RCC 7860 (cell line): ENCODE measurements at places on chromosomes 7 and 10.
A peak's percentile ranks its signal among the peaks of the same experiment; 100 is the strongest.

DNA sequence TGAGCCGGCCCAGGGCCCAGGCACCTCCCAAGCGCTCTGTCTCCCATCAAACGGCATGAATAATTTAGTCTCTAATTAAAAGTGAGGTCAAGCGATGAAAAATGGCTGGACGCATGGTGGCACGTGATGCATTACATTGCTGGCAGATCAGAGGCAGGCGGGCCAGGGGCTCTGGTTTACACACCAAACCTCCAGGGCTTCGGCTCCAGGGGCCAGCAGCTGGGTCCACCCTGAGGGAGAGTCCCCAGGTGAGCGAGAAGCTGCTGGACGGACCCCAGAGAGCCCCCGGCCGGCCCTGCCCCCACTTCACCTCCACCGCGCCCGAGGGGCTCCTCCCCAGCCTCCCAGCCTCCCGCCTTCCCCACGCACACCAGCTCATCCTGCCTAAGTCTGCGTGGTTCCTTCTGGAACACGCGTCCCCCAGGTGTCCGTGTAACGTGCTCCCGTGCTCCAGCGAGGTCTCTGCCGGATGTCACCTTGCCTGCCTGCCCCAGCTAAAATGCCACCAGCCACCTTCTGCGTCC is 23.2 kb downstream of the UNCX start:
- DNase-seq: no peak

DNA sequence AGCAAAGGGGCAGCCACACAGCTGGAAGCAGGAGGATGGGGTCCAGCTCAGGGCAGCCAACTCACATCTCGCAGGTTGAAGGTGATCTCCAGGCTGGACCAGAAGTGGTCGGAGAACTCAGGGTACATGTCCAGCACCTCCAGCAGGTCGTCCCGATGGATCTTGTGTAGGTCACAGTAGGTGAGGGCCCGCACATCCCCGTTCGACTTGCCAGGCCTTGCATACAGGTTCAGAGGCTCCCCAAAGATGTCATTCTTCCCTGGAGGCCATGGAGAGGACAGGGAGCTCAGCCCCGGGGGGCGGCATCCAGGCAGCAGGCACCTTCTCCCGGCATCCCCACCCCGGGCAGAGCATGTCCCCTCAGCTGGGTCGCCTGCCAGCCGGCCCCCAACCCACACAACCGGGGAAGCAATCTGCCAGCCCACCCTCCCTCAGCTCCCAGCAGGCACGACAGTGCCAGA is 29.3 kb downstream of the KCNH2 start:
- DNase-seq: no peak

GRCh38 chr7:155820788-155821187 is 8.5 kb upstream of the SHH start:
- no peak for DNase-seq

DNA sequence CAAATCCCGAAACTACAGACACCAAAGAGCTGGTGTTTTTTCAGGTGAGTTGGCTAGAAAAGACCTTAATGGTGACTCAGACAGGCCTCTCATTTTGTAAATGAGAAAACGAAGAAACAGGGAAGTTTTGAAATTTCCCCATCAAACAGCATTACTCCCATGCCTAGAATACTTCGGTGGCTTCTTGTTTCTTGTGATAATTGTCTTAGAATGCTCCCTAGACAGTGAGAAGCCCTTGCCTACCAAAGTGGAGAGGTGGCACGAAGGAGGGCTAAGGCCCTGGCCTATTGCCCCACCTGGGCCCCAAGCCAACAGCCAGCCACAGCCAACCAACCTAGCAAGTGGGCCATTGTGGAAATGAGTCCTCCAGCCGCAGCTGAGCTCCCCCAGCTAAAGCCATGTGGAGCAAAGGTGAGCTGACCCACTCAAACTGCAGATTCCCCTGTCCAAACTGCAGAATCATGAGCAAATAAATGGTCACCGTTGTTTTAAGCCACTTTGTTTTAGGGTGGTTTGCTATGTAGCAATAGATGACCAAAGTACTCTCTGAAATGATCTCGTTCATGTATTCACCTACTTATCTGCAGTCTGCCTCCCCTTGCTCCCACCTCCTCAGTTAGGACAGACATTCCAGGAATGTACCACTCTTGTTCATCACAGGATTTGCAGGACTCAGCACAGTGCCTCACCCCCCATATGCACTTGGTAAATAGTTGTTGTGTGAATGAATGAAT is 97.7 kb upstream of the FGFR2 start:
- DNase-seq: peak; percentile 16

- peak; percentile 80 for DNase-seq
These were observed 50.4 kb upstream of the WNT16 start for GRCh38 chr7:121278120-121279021.

DNA sequence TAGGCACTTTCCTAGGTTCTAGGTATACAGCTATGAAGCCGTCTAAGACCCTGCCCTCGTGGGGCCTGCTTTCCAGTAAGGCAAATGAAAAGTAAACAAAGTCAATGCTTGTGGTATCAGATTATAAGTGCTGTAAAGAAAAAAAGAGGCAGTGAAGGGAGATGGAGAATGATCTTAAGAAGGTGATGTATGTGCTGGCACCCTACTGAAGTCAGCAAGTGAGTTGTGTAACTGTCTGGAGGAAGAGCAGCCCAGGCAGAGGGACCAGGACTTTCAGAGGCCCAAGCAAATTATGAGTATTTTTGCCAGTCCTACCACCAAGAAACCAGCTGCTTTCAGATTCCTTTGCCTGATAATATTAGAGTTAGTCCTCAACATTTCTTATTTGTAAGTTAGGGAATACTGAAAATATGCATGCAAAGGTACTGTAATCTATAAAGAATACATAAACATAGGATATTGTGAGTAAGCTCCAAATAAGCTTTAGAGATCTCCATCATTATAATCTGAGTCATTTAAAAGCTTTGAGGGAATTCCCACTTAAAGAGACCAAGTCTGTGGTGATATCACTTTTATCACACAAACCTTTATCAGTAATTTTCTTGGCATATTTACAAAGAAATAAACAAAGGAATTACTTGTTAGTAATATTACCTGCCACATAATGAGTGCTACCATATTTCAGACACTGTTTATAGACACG is 329.2 kb upstream of the LRGUK start:
- DNase-seq: no peak

DNA sequence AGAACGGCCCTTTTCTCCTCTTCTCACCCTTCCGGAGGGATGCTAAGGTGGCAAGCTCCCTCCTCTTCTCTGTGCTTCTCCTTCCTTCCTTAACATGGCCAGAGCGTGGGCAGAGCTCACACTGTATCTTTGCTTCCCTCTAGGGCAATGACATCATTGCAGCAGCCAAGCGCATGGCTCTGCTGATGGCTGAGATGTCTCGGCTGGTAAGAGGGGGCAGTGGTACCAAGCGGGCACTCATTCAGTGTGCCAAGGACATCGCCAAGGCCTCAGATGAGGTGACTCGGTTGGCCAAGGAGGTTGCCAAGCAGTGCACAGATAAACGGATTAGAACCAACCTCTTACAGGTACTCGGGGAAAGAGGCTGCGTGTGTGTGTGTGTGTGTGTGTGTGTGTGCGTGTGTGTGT is 36.6 kb downstream of the AP3M1 start:
- DNase-seq: no peak

DNA sequence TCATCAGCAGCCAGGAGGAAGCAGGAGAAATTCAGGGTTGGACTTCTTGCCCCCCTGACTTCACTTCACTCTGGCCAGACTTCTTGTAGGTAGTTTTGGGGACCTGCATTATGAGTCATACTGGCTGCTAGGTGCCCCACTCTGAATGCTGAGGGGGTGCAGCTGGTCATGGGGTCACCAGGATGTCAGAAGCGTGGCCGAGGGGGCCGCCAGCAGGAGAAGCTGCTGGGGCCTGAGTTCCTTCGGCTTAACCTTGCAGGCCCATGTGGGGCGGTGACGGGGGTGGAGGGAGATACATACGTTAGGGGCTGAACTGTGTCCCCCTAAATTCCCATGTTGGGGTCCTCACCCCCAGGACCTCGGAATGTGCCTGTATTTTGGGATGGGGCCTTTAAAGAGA is 18.2 kb downstream of the UNCX start:
- no peak for DNase-seq

GRCh38 chr10:44389150-44389549 is 4.3 kb upstream of the CXCL12 start:
- DNase-seq: no peak

DNA sequence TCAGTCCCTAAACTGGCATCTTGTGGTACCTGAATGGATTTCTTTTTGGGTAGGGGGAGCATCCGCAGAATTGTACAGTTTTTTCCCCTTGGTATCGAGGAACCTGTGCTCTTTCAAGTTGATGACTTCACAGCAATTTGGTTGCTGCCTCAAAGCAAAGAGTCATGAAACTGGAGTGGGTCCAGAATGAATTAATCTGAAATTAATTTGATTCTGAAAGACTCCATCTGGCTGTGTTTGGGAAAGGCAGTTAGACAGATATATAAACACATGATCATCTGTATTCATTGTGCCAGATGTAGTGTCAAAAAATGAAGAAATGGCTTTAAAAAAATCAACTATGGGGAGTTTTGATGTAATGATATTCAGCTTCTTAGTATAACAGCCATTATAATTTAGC is 136.1 kb downstream of the CELF2 start:
- no peak for DNase-seq

DNA sequence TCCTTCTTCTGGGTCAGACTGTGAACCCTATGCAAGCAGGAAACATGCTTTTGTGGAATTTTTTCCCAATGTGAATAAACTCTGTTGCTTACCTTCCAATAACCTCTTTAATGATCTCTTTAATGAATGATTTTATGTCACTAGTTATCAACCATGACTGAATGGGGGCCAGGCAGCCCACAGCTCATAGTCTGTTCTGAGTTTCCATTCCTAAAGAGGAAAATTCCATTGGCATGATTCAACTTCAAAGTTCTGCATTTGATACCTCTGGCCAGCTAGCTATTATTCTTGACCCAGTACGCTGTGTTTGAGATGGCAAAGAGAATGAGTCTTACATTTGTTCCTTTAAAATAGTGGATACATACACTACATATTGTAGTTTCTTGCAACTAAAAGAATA is 867.8 kb upstream of the CELF2 start:
- DNase-seq: no peak

DNA sequence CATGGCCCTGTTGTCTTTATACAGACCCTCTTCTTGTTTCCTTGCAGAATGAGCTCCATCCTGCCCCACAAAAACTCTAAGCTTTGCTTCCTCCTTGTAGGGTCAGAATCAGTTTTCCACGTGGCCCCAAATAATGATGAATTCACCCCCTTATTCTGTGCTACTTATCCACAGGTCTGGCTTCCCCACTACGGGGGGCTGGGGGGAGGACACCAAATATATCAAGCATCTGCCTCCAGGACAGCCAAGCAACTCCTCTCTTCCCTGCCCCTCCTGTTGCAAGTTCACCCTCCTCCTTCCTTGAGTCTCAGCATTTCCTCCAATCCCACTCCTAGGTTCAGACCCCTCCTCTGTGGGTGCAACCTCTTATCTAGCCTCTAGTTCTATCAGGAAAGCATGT is 743.3 kb downstream of the GRID1 start:
- DNase-seq: no peak

GRCh38 chr10:131396121-131397050 is 84.9 kb upstream of the TCERG1L start:
- DNase-seq: no peak

DNA sequence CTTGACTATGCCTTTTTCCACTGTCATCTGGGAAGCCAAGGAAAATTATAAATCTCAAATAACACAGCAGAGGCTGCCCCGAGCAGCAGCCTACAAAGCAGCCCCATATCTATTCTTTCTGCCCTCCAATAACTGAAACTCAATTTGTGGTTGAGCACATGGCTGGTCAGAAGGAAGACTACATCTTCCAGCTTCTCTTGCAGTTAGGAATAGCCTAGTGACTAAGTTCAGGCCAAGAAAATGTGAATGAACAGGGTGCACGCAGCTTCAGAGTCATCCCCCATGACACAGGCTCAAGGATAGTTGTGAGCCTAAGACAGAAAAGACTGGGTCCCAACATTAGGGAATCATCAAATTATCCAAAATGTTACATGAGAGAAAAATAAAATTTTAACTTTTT is 42.3 kb downstream of the CHCHD3 start:
- DNase-seq: no peak

DNA sequence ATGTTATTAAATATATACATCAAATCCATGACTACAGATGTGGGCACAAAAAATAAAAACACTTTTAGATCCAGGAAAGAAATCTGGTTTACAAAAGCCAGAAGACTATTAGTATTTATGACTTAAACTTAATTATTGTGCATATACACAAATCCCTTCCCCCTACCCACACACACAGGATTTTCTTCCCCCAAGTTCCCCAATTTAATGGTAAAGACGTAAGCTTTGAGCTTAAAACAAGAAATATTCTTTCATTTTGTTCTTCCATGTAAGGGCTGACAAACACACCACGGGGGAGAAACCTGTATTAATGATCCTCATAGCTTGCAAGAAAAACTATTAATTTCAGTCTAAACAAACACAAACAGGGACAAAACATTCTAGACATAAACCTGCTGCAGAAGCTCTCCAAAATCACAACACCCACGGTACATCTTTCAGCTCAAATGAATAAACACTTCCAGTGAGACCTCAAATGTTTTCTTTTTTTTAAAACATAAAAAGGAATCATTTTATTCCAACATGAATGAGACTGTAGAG is 28.5 kb downstream of the OSBPL3 start:
- no peak for DNase-seq

DNA sequence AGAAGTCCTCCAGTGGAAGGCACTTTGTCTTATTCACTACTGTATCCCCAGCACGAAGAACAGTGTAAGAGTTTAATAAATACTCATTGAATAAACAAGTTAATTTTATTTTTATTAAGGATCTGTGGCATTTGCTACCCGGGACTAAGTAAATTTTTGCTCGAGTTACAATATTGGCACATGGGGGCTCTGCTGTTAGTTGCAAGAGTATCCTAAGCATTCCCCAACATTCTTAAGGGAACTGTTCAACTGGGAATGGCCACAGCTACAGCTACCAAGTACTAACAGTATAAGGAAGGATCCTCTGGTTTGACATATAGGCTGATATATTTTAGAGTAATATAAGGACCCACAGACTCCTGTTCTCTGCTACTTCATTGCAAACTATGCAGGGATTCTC is 8.7 kb upstream of the LRRTM3 start:
- no peak for DNase-seq

- no peak for DNase-seq
These were observed 175.2 kb downstream of the NSUN6 start for GRCh38 chr10:18476076-18476647.
